ENCODE measurements at places on chromosomes 16 and 17.

GRCh38 chr17:27760069-27760885, 40.1 kb downstream of the NOS2 start:
- DNase-seq = no peak

DNA sequence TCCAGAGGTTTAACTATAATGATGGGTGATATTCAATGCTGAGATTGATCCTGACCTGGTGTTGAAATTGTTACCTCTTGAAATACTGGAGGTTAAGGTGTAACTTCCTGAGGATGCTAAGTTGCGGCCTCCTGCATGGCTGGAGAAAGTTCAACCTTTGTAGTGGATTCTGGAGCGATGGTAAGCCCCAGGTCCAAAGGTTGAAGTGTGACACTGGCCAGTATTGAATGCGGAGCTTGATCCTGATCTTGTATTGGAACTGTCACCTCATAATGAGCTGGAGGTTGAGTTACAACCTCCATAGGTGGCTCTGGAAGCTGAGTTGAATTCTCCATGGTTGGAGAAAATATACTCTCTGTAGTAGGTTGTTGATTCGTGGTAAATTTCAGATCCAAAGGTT, 17.0 kb downstream of the RDM1 start:
- DNase-seq = no peak

- DNase-seq = no peak
These were observed 9.4 kb downstream of the METTL9 start for GRCh38 chr16:21608639-21609328.

GRCh38 chr17:37743875-37744632, 805 bp downstream of the HNF1B start:
- DNase-seq = no peak

- DNase-seq = no peak
These were observed 28.2 kb downstream of the BCO1 start for GRCh38 chr16:81266680-81267095.
